Epithelial cell of umbilical artery (primary cell): ENCODE measurements at places on chromosomes 2 and 18. TPM values are rescaled to one million over a fixed set of nuclear protein-coding genes. Genes with fewer than 3 reads are reported as not detected.

Gene GPN1
- total RNA-seq, result 48.1 and 59.3 TPM in 2 replicates

Gene EMILIN2
- total RNA-seq, result 2.6 and 15.2 TPM in 2 replicates

Gene CTAGE1
- total RNA-seq, result not detected in 2 replicates

Gene TBR1
- total RNA-seq, result under 0.01 and 0.30 TPM in 2 replicates

Gene PLCL1
- 10.7 and 11.7 TPM in 2 replicates for total RNA-seq

Gene ALKAL2
- total RNA-seq, result not detected in 2 replicates

Gene REG3A
- not detected in 2 replicates for total RNA-seq

Gene SLC19A3
- total RNA-seq, result under 0.01 and 0.15 TPM in 2 replicates

Gene HOXD4
- 0.65 and 3.5 TPM in 2 replicates for total RNA-seq

Gene ATP6V1B1
- 0.15 and 0.65 TPM in 2 replicates for total RNA-seq

Gene LIMS4
- 18.1 and 25.0 TPM in 2 replicates for total RNA-seq

Gene PJVK
- 0.30 and 0.65 TPM in 2 replicates for total RNA-seq

Gene OSR1
- under 0.01 TPM in 1 of 2 replicates, not detected in the other for total RNA-seq

Gene UGT1A7
- total RNA-seq, result not detected in 2 replicates

Gene SCYGR4
- not detected in 2 replicates for total RNA-seq

Gene EFHD1
- total RNA-seq, result not detected in 2 replicates

Gene LRP1B
- under 0.01 and 0.30 TPM in 2 replicates for total RNA-seq

Gene RTKN
- total RNA-seq, result 7.1 and 10.3 TPM in 2 replicates

Gene IL18R1
- 1.3 and 3.0 TPM in 2 replicates for total RNA-seq

Gene TAF4B
- total RNA-seq, result 3.5 and 3.6 TPM in 2 replicates

Gene GREB1
- under 0.01 and 0.30 TPM in 2 replicates for total RNA-seq

Gene LGALSL
- total RNA-seq, result 2.9 and 10.9 TPM in 2 replicates

Gene PPM1G
- 131 and 148 TPM in 2 replicates for total RNA-seq

Gene FBXO41
- 0.46 and 1.3 TPM in 2 replicates for total RNA-seq

Gene RAX
- total RNA-seq, result not detected in 2 replicates

Gene VAMP8
- total RNA-seq, result 34.1 and 83.1 TPM in 2 replicates

Gene POLE4
- total RNA-seq, result 18.5 and 20.1 TPM in 2 replicates

Gene GAL3ST2
- total RNA-seq, result not detected in 2 replicates

Gene DSC3
- total RNA-seq, result 0.61 and 1.3 TPM in 2 replicates

Gene CCDC178
- 0.65 and 1.2 TPM in 2 replicates for total RNA-seq

Gene POTEJ
- not detected in 2 replicates for total RNA-seq

Gene KIAA2012
- total RNA-seq, result not detected in 2 replicates

Gene HNMT
- 3.2 and 10.4 TPM in 2 replicates for total RNA-seq

Gene RIT2
- total RNA-seq, result not detected in 2 replicates

Gene UBXN2A
- 9.4 and 9.9 TPM in 2 replicates for total RNA-seq

Gene RUFY4
- not detected in 2 replicates for total RNA-seq

Gene C2orf81
- 0.46 and 0.65 TPM in 2 replicates for total RNA-seq

Gene GLB1L
- total RNA-seq, result 4.0 and 6.2 TPM in 2 replicates

Gene CASP10
- total RNA-seq, result 30.5 and 79.8 TPM in 2 replicates

Gene RBBP8
- total RNA-seq, result 14.0 and 22.5 TPM in 2 replicates

Gene EFEMP1
- total RNA-seq, result 1,703 and 3,226 TPM in 2 replicates

Gene SULT1C2
- total RNA-seq, result not detected in 2 replicates

Gene PSMA8
- total RNA-seq, result not detected in 2 replicates

Gene PLGLB2
- total RNA-seq, result 0.32 and 3.0 TPM in 2 replicates

Gene SLC11A1
- total RNA-seq, result 0.32 TPM in 1 of 2 replicates, not detected in the other
